ENCODE measurements at places on chromosomes 12 and 14.

DNA sequence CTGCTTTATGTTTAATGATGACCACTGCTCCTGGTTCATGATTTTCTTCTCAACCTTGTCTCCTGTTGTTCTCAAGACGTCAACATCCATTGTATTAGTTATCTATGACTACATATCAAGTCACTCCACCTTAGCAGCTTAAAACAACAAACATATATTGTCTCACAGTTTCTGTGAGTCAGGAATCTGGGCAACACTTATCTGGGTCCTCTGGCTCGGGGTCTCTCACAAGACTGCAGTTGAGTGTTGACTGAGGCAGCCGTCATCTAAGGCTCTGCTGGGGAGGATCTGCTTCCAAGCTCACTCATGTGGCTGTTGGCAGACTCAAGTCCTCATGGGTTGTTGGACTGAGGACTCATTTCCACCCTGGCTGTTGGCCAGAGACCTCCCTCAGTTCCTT, 27.3 kb upstream of the FRS2 start:
- ATAC-seq: no peak

GRCh38 chr14:72423957-72424356, 469.9 kb downstream of the DPF3 start:
- no peak for ATAC-seq

- no peak for ATAC-seq
Measured at GRCh38 chr14:100761481-100761880, 34.8 kb downstream of the DLK1 start.

- ATAC-seq: no peak
Measured at GRCh38 chr14:65815127-65815526, 402.6 kb downstream of the FUT8 start.

GRCh38 chr14:54803926-54804537, 98.6 kb downstream of the GCH1 start:
- no peak for ATAC-seq

- ATAC-seq: peak; percentile 54
Measured at GRCh38 chr12:54141431-54142113, 47.2 kb downstream of the SMUG1 start.

DNA sequence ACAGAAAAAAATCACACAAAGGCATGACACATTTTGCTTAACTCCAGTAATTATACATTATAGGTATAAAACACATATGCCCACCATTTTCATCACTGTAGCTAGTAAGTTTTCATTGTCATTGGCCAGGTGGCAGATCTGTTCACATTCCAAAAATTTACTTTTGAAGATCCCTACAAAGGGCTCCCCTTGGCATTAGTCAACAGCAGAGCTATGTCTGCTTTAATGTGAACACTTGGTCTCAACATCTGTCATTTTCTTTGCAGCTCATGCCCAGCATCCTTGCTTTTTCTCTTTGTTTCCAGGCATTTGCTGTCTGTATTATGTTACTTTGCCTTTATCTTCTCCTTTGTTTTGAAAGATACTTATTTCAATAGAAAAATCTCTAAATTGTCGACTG, 519.1 kb upstream of the FOXG1 start:
- ATAC-seq: no peak

DNA sequence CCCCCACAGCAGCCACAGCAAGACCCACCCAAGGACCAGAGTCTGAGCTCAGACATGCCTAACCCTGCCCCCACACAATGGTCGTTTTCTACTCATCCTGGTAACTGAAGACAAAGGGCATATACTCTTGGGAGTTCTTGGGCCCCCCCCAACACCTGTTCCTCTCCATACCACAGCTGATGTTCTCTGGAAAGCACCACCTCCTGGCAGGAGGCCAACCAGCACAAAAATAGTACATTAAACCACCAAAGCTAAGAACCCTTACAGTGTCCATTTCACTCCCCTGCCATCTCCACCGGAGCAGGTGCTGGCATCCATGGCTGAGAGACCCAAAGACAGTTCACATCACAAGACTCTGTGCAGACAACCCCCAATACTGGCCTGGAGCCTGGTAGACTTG, 80.6 kb upstream of the DAAM1 start:
- ATAC-seq: no peak

GRCh38 chr12:40253936-40254335, 29.1 kb downstream of the LRRK2 start:
- no peak for ATAC-seq

- no peak for ATAC-seq
Measured at GRCh38 chr12:512933-513332, 53.2 kb downstream of the B4GALNT3 start.

- ATAC-seq: no peak
Measured at GRCh38 chr12:121529184-121529583, 51.6 kb downstream of the KDM2B start.

DNA sequence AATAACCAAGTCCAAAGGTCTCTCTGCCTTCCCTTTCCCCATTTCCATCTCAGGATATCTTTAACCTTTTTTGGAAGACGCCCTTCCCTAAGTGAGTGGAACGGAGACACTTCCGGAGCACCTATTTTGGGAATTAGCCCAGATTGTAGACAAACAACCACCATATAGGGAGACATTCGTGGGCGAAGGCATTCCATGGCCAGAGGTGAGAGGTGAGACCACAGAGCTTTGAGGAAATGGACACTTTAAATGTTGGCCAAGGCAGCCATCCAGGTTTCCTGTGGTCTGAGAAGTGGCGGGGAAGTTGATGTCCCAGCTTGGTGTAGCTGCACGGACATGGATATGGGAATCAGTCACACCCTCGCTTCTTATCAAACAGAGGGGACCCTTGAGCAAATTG, 69.4 kb upstream of the BDKRB2 start:
- peak; percentile 17 for ATAC-seq

DNA sequence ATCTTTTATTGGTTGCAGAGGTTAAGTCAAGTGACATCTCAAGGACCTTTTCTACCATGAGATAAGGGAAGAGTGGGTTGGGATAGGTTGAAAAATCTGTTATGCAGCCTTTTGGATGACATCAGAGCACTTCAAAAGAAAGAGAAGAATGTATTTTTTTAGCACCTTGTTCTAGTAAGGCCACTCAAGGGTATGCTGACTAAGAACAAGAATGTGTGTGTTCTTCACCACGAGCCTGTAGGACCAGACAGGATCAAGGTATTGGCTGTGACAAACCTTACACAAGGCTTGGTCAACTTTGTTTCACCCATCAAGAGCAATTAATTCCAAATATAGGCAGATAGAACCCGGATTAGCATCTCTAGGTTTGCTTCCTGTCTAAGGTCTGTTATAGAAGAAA, 142.5 kb downstream of the SAMD4A start:
- no peak for ATAC-seq

DNA sequence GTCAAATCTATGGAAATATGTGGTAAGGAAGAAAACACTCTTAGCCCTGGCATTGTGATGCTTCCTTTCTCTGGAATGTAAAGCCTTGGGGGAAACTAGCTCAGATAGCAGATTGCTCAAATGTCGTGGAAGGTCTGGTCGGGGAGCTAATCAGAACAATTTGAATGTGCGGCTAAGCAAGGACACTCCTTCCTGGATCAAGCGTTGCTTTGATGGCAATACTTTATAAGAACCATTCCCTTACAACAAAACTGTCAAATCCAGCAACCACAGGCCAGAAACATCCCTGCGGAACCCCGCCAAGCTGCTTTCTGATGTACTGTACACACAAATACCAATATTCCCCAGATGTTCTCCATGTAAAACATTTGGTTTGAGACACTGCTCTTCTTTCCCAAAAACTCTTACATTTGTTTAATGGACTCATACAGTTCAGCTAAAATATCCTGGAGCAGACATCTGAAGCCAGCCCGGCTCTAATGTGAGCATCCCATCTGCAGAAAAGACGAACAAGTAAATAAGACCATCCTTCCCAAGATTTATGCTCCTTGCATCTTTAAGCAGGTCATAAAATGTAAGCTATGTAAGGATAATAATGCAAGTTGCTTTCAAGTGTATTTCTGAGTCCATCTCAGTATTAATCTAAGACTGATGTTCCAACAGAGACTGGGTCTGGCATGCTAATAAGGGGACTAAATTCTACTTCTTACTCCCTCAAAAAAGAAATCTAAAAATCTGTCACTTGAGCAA, 20.2 kb downstream of the NUAK1 start:
- ATAC-seq: no peak

DNA sequence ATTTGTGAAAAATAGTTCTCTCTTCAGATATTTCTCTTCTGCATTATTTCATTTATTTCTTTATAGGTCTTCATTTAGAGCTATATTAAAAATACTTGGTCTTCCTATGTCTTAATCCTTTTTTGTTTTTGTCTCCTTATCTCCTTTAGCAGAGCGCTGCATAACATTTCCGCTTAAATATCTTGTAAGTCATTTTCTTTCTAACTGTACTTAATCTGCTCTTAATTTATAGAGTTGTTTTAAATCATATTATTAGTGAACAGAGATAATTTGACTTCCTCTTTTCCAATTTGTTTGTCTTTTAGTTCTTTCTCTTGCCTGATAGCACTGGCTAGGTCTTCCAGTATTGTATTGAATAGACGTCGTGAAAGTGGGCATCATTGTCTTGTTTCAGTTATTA, 18.0 kb downstream of the LUM start:
- ATAC-seq: no peak

DNA sequence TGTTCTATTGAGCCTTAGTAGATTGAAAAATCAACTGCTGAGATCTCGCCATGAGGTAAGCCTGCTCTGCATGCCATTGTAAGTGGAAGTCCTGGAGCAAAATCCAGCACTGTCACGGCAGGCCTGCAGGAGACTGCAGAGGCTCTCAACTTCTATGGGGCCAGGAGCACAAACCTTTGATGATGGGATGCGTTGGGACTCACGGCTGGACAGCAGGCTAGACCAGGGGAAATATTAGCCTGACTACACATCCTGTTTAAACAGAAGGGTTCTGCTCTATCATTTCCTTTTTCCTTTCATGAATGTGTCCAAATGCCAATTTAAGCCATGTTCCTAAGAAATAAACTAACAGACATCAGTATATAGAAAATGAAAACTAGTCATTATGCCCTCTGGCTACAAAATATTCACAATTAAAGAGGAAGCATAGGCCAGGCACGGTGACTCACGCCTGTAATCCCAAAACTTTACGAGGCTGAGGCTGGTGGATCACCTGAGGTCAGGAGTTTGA, 33.9 kb upstream of the RASSF8 start:
- no peak for ATAC-seq

DNA sequence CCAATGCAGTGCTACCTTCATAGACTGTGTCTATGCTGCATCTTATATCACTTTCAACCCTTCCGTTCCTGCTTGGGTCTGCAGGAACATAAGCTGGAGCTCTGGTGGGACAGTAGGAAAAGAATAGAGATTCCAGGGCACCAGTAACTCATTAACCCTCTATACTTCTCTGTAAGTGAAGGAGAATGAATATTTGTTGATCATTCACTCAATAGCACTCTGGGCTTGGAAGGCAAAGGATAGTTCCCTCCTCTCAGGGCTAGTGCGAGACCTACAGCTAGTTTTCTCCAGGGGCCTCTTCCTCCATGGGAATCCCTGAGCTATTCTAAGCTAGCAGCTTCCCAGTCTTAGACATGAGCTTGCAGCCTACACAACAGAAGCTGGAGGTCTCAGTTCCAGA, 84.7 kb downstream of the BMP4 start:
- ATAC-seq: no peak
